IMR-90 (cell line): ENCODE measurements at places on chromosomes 4 and X. TPM values are rescaled to one million over a fixed set of nuclear protein-coding genes. Genes with fewer than 3 reads are reported as not detected.

GRCh38 chrX:104285201-104285600 lies 30.5 kb upstream of the ESX1 start:
- no peak for DNase-seq

- DNase-seq = peak; percentile 27
These were observed 27.8 kb downstream of the RP2 start for GRCh38 chrX:46864606-46865005.

DNA sequence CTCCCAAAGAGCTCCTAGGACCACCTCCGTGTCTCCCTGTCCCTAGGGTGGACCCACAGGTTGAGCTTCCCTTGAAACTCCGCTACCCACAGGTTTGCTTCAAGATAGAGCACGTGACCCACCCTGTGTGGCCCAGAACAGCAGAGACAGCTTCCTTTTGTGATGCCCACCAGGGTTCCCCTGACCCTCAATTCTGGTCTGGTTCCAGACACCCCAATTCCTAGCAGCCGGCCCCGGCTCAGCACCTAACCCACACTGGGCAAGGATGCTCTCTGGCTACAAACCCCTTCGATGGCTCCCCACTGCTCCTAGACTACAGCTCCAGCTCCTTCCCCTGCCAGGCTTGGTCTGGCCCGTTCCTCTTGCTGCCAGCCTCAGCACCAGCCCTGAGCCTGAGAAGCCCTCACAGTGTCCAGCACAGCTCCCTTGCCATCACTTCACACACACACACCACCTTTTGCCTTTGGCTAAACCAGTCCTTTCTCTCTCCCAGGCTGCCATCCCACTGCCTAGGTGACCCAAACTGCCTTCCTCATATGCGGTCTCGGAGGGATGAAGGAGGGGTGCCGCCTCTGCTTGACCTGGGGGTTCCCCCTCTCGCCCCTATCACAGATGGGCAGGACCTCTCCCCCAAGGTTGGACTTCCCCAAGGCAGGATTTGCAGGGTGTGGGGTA lies 6.2 kb downstream of the PNCK start:
- no peak for DNase-seq

GRCh38 chrX:54819201-54819600 lies 11.7 kb downstream of the MAGED2 start:
- no peak for DNase-seq

DNA sequence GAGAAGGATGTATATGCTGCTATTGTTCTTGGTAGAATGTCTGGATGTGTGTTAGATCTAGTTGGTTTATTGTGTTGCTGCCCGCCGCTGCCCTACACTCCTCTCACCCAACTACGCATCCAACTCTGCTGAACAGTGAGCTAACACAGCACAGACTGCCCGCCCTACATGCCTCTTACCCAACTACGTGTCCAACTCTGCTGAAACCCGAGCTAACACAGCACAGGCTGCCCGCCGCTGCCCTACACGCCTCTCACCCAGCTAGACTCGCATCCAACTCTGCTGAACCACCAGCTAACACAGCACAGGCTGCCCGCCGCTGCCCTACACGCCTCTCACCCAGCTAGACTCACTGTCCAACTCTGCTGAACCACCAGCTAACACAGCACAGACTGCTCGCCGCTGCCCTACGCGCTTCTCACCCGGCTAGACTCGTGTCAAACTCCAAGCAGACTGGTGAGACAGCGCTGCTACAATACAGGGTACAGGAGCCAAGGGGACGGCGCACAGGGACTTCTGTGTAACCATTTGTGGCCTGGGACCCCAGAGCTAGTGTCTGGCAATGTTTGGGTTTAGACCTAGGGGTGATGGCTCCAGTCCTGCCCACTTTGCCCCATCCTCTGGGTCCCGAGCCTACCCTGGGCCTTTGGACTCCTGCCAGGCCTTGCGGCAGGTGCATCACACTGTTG lies 11.6 kb upstream of the CTBP1 start:
- no peak for DNase-seq

GRCh38 chrX:63513825-63514568 lies 162.9 kb upstream of the SPIN4 start:
- DNase-seq = peak; percentile 80

Gene PTTG2
- not detected in 2 replicates for total RNA-seq

Gene OPRPN
- not detected in 2 replicates for total RNA-seq

Gene PNMA6A
- 0.18 and 0.28 TPM in 2 replicates for total RNA-seq

Gene GABRE
- total RNA-seq = 1.3 and 1.9 TPM in 2 replicates

Gene VBP1
- 42.3 and 75.3 TPM in 2 replicates for total RNA-seq

Gene FATE1
- total RNA-seq = not detected in 2 replicates

Gene MAGEB2
- not detected in 2 replicates for total RNA-seq
